ENCODE measurements at places on chromosomes 13 and 19.

DNA sequence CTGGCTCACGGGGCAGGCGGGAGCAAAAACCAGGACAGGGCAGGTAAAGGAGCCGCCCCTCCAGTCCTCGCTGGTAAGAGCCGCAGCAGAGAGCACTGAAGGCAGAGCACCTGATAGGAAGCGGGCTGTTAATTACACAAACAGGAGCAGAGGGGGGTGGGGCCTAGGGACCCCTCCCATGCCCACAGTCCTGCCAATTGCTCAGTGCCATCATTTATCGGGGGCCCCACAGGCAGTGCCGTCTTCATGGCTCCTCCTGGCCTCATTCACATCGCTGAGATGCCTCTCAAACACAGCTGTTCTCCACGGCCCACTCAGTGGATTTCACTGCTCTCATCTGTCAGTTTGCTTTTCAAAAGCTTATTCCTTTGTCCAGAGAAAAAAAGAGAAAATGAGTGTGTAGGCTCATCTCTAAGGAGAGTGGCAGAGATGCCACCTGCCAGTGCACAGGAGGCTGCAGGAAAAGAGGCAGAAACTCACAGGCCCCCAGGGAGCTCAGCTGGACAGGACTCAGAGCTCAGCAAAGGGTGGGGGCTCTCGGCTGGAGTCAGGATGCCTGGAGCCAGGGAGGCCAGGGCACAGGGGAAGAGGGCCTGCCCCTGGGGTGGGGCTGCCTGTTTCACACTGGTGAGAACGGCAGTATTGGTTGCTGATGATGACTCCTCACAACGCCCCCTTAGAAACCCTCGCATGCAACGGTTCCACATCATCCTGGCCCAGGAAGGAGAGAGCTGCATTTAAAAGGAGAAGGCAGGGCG is 174.6 kb downstream of the COL4A1 start:
- DNase-seq = no peak

GRCh38 chr19:19305066-19305465 is 15.2 kb downstream of the SUGP1 start:
- DNase-seq = no peak

- no peak for DNase-seq
Measured at GRCh38 chr13:49810567-49811526, 18.4 kb upstream of the KPNA3 start.

DNA sequence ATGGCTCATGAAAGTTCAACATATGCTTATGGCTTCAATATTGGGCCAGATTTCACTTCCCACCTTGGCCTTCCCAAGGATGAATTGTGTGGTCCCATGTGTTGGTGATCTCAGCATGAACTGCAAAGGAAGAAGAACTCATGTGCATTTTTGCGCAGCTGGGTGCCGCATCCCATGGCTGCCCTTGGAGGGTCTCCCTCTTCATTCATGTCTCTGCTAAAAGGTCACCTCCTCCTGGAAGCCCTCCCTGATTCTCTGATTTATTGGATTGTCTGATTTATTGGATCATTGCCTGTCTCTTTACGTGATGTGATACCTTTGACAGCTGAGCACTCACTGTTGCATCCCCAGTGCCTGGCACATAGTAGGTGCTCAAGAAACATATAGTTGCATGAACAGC is 1.7 kb upstream of the CYP4F8 start:
- DNase-seq = no peak

DNA sequence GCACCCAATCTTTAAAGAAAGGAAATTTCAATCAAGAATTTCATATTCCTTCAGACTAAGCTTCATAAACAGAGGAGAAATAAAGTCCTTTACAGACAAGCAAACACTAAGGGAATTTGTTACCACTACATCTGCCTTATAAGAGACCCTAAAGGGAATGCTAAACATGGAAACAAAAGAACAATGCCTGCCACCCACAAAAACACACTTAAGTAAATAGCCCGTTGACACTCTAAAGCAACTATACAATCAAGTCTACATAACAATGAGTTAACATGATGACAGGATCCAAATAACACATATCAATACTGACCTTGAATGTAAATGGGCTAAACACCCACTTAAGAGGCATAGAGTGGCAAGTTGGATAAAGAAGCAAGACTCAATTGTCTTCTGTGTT is 1056.9 kb upstream of the ATXN8OS start:
- DNase-seq = no peak
